Effector CD8-positive, alpha-beta T cell (primary cell): ENCODE measurements at places on chromosomes 4 and X.

DNA sequence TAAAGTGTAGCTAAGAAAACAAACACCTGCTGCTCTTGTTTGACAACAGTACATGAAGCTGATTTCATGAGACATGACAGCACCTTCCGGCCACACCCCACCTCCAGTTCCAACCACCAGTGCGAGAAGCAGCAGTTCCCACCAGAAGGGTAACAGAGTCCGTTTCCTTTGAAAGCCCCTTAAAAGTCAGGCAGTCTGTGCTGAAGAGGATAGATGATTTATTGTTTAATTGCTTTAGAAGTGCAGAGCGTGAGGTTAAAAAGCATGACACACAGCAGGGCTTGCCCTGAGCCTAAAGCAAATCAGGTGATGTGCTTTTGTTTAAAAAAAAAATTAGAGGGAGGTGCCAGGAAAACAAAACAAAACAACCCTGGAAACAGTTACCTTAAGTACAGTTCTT is 82.6 kb downstream of the HADH start:
- DNase-seq: peak; percentile 64

DNA sequence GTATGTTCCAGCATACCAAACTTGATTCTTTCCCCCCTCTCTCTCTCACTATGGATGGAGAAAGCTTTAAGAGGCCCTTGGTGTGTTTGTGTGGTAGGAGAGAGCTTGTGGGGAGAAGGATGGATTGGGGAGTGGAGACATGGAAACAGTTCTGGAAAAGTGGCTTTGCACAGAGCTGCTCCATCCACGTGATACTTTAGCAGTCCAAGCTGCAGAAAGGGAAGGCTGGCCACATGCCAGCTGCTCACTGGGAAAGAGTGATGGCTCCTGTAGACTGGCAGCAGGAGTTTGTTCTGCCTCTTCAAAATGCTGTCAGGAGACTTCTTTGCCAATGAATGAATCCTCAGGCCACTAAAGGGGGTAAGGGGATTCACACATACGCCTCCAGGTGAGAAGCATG is 21.7 kb upstream of the SEC24B start:
- DNase-seq: no peak

DNA sequence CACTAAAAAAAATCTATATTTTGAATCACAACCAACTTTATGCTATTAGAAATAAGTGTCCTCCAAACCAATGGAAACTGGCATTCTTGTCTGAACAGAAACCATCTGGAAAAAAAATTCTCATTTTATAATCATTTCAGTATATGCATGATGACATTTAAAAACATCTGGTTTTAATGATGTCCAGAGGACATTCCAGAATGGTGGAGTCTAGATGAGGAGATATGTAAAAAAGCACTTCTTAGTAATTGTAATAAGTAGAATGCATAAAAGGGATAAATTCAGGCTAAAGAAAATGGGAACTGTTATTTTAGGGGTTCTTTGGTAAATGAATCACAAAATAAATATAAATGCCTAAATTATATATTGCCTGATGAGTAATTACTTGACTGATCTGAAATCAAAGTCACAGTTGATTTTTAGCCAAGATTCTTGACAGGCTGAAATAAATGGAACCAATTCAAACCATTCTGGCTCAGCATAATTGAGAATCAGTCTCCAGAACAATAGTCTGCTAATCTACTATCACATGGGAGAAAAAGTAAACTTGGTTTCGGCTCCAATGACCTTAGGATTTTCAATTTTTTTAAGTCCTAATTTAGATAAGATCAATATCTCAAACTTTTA is 636.6 kb downstream of the FAT4 start:
- no peak for DNase-seq

GRCh38 chrX:105882581-105883275 is 60.4 kb downstream of the NRK start:
- no peak for DNase-seq

- DNase-seq: no peak
Measured at GRCh38 chr4:143396695-143397094, 60.0 kb downstream of the GAB1 start.

GRCh38 chr4:140595065-140595464 is 26.3 kb upstream of the UCP1 start:
- no peak for DNase-seq

DNA sequence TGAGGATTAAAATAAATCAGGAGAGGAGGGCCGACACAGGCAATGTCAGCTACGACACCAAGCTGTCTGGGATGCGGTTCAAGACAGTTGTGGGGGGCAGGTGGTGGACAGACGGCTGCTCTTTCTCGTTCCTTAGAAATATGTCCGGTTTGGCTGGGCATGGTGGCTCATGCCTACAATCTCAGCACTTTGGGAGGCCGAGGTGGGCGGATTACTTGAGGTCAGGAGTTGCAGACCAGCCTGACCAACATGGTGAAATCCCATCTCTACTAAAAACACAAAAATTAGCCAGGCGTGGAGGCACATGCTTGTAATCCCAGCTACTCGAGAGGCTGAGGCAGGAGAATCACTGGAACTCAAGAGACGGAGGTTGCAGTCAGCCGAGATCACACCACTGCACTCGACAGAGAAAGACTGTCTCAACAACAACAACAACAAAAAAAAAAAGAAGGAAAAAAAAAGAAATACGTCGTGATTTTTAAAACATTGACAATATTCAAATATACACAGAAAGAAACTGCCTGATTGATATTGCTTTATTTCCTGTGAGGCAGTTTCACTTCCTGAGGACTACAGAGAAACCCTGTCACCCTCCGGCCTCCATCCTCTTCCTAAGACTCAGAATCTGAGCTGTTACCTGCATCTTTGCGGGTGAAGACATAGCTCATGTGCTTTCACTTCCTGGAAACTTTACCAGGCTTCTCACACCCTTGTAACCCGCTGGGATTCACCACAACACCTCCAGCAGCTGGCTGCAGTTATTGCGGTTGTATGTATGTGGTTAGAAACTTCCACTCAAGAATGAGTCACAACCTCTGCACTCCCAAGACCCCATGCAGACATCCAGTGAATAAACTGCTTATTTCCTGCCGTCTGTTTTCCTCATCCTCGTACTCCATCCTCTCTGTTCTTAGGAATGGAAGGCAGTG is 63.8 kb upstream of the STS start:
- DNase-seq: peak; percentile 0

- no peak for DNase-seq
Measured at GRCh38 chrX:80334583-80334982, 85.7 kb upstream of the TENT5D start.

- DNase-seq: no peak
Measured at GRCh38 chrX:150224676-150225075, 138.4 kb upstream of the MAMLD1 start.

GRCh38 chr4:81214144-81214880 is 710 bp downstream of the PRKG2 start:
- DNase-seq: no peak

DNA sequence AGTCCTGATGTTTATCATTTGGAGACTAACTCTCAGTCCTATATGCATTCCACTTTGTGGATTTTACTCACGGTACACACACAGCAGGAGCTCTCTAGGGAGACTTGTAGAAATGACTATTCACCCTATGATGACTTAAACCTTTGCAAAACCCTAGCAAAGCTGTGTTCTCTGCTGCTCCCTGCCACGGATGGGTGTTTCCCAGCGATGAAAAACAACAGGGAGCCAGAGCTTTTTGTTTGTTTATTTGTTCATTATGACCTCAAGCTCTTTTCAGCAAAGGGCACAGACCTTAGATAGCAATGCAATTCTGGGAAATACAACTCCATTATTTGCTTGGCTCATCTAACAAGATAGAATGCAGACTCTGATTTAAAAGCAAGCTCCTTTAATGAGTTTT is 156.6 kb downstream of the GRIA3 start:
- no peak for DNase-seq
